ENCODE measurements at places on chromosomes 3 and 15.

DNA sequence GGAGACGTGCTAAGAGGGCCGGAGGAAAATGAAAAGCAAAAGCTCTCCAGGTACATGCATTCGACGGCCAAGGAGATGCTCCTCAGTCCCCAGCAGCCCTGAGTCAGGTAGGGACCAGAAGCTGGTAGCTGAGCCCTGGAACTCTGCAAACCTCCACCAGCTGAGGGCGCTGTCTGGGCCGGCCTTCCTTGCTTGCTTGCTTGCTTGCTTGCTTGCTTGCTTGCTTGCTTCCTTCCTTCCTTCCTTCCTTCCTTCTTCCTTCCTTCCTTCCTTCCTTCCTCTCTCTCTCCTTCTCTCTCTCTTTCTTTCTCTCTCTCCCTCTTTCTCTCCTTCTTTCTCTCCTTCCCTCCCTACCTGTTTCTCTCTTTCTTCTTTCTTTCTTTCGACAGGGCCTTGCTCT, 94.6 kb upstream of the RASGRF1 start:
- H3K4me1 ChIP-seq, result no peaks in the 10 kb centered on the region

GRCh38 chr3:67461667-67462142, 192.7 kb downstream of the SUCLG2 start:
- H3K27me3 ChIP-seq, result no peaks in the 10 kb centered on the region
- DNase-seq, result no peak
- H3K4me1 ChIP-seq, result no peaks in the 10 kb centered on the region
- no peak overlapping the region for H3K27ac ChIP-seq

DNA sequence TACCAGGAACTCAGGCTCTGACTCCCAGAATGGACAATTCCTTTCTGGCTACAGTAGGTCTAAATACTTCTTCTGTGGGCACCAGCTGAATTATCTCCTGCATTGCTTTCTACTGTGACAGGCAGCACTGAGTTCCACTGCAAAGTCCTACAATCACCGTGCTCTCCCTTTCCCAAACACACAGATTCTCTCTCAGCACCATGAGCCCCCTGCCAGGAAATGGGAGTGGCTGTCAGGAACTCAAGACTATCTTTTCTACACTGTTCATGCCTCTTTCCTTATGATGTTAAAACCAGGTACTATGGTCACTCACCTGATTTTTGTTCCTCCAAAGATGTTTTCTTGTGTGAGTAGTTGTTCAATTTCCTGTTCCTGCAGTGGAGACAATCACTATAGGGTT, 383.4 kb downstream of the EPHA6 start:
- no peak overlapping the region for H3K27ac ChIP-seq
- DNase-seq, result no peak

DNA sequence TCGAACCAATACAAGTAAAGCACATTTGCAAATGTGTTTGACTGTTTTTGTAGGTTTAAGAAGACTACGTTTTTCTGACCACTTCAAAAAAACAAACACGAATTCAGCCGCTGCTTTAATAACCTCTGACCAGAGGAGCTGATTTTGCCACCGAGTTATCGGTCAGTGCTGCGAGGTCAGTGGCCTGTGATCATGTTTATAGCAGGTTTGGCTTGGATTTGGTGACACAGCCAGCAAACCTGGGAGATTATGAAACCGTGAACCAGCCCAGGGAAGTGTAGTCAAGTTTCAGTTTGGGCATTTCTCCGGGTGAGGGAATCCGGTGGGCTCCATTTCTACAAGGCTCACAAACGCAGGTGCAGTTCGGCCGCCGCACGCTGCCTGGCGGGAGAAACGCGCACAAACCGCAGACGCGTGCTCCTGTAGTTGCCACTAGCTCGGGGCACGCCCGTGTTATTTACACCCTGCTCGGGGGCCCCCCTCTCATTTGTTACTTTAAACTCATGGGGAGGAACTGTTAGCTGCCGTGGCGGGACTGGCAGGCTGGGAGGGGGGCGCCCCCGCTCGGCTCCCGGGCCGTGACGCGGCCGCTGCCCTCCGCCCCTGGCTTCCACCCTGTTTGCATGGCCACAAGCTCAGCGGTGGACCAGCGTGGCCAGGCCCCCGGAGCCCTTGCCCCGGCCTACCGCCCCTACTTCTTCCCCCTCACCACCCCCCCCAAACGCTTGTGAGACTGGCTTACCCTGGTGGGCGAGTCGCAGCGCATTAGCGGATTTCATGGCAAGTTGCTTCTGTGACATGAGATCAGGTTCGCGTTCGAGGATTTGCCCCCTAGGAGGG, 13.6 kb upstream of the ONECUT1 start:
- H3K36me3 ChIP-seq, result no peaks in the 10 kb centered on the region
- H3K4me3 ChIP-seq, result peak overlapping the region; percentile 77
- H3K27ac ChIP-seq, result no peak overlapping the region
- no peak for DNase-seq

- H3K36me3 ChIP-seq, result peaks cover 46% of the 10 kb centered on the region
- no peaks in the 10 kb centered on the region for H3K27me3 ChIP-seq
- DNase-seq, result no peak
- H3K27ac ChIP-seq, result peak overlapping the region; percentile 77
Measured at GRCh38 chr3:58085616-58086015, 77.4 kb downstream of the FLNB start.
